ENCODE measurements at places on chromosomes 3 and 15.

DNA sequence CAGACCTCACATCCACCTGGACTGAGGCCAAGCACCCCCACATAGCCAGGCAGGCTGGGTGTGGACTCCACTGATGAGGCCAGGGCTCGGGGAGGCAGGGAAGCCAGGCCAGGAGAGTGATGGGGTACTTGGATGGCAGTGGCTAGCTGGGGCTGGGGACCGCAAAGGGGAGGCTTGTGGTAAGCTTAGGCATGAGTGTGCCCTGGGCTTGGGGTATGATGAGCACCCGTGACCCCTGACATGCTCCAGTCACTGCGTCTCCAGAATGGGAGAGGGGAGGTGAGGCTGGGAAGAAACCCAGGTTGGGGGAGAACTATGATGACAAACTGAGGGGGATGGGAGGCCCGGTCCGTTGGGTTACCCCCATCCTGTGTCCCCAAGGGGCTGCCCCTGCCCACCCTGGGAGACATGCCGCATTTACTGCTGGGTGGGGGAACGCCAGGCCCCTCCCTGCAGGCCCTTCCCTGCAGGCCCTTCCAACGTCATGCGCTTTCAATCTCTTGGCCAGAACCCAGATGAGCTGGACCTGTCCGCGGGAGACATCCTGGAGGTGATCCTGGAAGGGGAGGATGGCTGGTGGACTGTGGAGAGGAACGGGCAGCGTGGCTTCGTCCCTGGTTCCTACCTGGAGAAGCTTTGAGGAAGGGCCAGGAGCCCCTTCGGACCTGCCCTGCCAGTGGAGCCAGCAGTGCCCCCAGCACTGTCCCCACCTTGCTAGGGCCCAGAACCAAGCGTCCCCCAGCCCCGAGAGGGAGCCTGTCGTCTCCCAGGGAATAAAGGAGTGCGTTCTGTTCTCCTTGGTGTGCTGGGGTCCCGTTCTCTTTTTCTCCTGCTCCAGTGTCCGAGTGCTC, 34.1 kb downstream of the TSPAN3 start:
- DNase-seq: no peak

DNA sequence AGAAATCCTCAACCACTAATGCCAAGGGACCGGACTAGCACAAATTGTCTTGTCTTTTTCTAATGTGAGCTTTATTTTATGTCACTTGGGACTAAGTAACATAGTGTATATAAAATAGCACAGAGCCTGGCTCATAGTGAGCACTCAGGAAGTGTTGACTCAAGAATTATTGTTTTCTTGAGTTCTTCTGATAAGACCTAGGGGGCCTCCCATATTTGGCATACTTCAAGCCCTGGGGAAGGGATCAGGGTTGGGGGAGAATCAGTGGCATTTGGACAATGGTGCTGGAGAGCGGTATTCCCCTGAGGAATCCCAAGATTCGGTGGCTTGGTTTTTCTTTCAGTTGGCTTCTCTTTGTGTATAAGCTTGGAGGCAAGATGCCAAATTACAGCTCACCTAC, 19.4 kb downstream of the ZNF80 start:
- no peak for DNase-seq

- DNase-seq: no peak
Observed at GRCh38 chr15:92934716-92935115, 34.6 kb downstream of the CHD2 start.

DNA sequence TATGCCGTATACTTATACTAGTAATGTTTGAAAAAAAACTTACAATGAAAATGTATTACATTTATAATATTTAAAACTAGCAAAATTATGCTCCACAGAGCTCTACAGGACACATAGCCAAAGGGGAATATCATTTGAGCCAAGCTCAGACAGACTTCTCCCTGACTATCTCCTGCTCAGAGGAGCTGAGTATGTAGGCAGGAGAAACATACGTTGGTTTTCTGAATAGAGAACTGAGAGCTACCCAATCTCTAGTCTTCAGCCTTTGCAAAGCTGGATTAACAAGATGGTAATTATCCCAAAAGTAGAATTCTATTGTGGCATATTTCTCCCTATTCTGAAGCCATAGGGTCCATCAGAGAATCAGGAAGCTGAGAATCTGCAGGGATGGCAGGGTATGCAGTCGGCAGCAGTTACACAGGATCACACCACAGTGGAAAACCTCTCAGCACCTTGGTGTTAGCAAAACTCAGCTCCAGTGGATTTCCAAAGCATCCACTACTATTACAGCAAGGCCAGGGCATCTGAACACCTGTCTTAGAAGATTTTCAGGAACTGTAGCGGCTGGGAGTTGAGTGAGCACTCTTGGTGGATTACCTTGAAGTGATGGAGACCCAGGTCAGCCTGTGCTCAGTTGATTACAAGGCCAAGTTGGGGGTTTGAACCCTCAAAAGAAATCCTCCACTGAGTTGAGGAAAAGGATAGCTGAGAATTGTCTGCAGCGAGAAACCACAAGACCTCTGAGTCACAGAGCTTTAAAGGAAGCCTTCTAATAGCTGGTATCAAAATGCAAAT, 30.1 kb downstream of the GPR15 start:
- DNase-seq: no peak

DNA sequence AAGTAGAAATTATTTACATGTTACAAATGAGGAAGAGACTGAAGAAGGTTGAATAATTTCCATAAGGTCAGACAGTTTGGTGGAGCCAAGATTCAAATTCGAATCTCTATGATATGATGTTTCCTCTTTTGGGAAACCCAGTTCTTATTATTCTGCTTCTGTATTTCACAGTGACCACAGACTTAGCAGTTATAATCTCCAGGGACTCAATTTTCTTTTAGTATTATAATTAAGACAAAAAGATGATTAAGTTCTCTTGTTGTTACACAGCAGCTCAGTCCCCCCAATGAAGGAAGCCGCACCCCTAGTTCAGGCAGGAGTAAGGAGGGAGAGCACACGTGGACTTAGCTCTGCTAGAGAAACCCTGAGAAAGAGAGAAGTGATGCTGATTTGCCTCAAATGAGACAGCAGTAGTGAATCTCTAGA, 130.6 kb downstream of the CCNL1 start:
- no peak for DNase-seq

DNA sequence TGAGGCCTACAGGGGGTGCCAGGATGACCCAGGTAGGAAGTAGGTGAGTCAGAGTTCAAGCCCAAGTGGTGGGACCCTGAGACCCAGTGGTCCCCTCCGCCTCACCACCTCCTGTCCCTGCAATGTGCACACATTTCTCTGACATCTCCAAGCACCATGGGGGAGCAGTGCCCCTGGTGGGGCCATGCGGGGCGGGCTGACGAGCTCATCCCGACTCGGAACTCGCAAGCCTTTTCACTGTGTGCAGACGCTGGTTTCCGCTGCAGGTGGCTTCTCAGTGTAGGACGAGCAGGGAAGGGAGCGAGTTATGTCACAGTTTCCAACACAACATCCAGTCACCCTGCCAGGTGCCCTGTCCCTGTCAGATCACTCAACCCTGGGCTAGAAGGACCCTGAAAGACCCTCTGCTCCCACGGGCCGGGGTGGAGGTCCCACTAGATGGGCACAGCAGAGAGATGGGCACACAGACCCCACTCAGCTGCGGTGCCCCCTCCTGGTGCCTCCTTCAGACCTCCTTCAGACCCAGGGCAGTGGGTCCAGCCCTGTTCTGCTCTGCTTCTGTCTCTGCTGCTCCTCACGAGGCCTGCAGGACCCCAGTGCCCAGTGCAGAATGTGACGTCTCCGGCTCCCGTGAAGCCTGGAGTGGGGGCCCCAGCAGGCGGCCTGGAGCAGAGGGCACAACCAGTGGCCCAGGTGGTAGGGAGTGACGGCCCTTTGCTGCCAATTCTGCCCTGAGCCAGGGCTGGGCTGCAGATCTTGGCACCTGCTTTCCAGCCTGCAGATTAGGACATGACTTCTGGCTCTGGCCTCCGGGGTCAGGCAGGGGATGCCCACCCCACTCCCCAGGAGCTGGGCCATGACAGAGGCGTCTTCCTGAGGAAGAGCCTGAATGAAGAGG, 102.0 kb upstream of the RPL32 start:
- DNase-seq: no peak

DNA sequence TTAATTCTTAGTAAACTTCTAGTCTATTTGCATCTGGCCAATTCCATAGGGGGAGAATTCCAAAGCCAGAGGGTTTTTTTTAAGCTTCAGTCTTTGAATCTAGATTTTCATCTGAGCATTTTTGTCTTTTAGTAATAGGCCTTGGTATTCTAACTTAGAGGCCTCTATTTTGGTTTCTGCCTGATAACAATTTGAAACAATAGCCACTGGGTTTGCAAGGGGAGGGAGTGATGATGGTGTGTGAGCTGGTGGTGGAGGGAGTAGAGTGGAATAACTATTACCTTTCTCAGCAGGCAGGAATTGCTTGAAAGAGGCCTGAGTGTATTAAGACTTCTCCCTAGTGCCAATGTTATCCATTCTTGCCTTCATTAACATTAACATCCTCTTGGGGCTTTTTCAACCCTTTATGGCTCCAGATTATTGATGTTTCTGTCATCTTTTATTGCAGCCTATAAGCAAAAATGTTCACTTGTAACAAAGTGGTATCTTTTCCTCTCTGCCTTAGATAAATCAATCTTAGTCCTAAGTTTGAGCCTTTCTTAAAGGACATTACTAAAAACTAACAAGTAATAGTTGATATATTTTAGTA, 26.5 kb upstream of the TCF12 start:
- DNase-seq: no peak

GRCh38 chr3:108222853-108223565, 785 bp upstream of the IFT57 start:
- DNase-seq: no peak

- DNase-seq: no peak
Observed at GRCh38 chr15:100394736-100395440, 53.1 kb upstream of the ADAMTS17 start.

DNA sequence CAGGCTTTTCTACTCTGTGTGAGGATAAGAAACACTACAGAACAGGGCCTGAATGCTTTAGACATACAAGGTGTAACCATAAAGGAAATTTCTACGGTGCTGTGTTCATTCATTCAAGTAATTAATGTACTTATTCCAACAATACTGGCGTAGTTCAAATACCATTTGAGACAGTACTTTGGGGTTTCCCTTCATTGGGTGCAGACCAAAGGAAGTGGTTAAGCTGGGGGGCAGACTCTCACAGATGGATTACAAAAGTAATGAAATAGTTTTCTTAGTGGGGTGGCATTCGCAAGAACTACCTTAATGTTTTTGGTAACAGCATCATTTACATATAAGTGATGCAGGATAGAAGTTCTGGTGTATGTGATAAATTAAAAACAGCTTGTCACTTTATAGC, 65.9 kb downstream of the BTD start:
- DNase-seq: no peak

DNA sequence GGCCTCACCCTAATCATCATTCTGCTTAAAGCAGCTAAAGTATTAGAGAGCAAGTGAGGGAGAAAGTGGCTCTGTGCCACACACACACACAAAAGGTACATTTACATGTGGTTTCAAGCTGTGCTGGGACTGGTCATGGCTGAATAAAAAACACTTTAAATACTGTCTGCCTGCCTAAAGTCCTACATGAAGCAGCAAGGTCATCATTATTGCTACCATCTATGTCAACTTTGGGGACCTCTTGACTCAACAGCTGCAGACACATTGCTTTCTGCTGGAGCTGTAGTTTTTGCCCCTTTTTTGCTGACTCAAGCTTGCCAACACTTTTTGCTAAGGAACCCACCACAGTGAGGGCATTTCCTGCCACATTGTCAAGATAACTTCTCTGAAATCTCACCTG, 1237.9 kb downstream of the ROBO2 start:
- no peak for DNase-seq

- DNase-seq: no peak
Observed at GRCh38 chr3:116445990-116446389, 703 bp upstream of the LSAMP start.

GRCh38 chr15:94522125-94522524, 290.8 kb downstream of the MCTP2 start:
- no peak for DNase-seq

- DNase-seq: no peak
Observed at GRCh38 chr3:64382153-64382552, 156.9 kb upstream of the PRICKLE2 start.

DNA sequence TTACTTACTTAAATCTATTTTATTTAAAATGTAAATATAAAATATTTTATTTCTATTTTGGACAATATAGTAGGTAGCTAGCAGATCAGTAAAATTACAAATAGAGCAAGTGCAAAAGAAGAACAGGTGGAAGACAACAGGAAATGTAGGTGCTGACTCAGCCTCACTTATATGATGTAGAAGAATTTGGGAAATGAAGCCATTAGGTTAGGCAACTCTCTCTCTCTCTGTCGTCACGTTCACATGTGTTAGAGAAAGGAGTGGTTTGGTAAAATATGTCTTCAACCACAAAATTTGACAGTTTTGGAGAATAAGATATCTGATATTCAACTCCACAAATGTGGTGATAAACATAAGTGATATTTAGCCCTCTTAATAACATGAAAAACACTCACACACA, 532.5 kb upstream of the KCNMB2 start:
- DNase-seq: no peak

GRCh38 chr15:59521443-59521842, 83.5 kb downstream of the FAM81A start:
- no peak for DNase-seq

DNA sequence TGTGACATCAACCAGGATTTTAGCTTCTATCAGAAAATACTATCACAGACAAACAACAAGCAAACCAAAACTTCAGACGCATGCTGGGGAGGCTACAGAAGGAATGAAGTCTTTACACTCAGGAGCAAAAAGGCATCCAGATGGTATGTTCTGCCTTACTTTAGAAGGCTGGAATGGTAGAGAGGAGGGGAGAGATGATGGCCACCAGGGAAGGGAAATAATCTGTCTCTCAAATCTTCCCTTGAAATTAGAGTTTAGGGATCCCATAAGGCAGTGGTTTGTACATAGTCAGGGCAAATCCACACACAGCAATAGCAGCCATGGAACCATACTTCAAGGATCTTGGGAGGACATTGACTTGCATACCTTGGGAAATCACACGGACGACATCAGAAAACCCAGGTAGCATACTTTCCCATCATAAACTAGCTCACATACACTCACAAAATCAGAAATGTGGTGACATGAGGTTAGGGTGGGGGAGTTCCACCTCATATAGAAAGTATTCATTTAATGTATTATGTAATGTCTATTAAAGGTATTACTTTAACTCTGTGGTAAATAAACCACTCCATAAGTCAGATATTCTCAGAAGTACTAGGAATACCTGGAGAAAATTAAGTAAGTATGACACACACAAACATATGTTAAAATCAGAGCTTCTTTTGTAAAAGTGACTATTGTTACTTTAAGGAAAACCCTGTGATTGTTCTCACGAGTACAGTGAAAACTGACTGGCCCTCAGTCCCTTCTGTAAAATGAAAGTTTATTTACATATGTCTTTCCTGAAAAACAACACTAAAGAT, 9.4 kb downstream of the BTLA start:
- no peak for DNase-seq

- DNase-seq: no peak
Observed at GRCh38 chr3:100647657-100648056, 38.3 kb downstream of the ADGRG7 start.

DNA sequence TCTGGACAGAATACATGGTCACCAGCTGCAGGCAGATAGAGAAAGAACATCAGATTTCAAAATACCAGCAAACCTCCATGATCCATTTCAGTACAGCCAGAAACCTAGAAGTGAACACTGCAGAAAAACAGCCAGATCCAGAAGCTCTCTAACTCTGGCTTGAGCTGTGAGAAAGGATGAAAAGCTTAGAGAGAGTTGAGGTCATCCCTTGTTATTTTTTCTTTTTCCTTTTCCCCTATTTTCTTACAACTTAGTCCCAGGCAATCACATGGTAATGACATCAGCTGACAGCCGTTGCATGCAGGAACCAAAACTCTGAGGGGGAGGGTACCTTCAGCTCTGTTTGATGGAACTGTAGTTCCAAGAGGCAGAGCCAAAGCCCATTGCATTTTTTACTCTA, 113.2 kb downstream of the TCF12 start:
- no peak for DNase-seq

All from NCI-H1930 (cell line).